ENCODE measurements at places on chromosomes 4 and X. TPM values are rescaled to one million over a fixed set of nuclear protein-coding genes. Genes with fewer than 3 reads are reported as not detected.

ARMCX4 gene
- 5.0 TPM for total RNA-seq

STATH gene
- not detected for total RNA-seq

NRK gene
- under 0.01 TPM for total RNA-seq

TXK gene
- total RNA-seq, result 0.72 TPM

CCDC160 gene
- 0.36 TPM for total RNA-seq

CAPN6 gene
- not detected for total RNA-seq

POU3F4 gene
- total RNA-seq, result not detected

XIAP gene
- total RNA-seq, result 47.4 TPM

DNA sequence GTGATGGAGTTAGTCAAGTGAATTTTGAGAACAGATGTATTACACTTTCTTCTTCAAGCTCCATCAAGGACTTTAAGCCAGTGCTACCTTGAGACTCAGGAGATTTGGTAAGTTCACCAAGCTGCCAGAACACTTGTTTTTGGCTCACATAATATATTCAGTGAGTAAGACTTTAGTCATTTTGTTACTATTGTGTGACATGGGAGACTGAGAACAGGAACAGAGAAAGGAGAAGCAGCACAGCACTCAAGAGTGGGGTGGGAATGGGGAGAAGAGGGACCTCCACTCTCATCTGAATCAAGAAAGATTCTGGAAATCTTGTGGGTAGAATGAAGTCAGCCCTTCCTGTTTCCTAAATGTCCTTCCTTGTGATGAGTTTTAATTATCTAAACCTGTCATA lies 87.3 kb upstream of the TET2 start:
- DNase-seq, result no peak
- H3K4me1 ChIP-seq, result no peaks in the 10 kb centered on the region
- no peak overlapping the region for H3K27ac ChIP-seq

DNA sequence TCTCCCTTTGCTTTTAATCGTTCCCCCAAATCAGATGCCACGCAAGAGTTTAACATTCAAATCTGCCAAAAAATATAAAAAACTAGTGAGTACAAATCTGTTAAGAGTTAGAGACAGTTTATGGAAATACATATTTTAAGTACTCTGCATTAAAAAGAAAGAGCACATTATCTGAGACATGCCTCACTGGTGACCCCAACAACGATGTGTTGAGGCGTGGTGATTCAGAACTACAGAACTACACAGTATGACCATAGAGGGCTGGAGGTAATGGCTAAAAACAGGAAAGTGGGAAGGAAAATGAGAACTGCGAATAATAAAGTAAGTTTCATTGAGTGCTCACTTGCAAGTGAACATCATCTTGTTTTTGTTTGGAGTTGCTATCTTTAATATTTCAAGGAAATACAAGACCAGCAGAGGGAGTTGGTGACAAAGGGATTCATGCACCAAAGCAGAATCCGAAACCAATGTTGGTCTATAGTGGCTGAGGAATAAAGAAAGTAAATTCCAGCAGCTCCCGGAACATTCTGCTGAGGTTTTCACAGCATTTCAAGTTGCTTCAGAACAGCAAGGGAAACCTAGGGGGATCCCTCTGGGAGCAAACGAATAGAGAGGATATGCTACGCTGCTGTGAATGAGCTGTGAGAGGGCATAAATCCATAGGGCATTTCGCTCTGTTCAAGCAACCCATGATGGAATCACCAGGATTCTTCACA lies 92.2 kb downstream of the DCHS2 start:
- no peak for DNase-seq
- H3K4me3 ChIP-seq, result peak overlapping the region; percentile 4
- H3K27me3 ChIP-seq, result no peaks in the 10 kb centered on the region
- no peaks in the 10 kb centered on the region for H3K4me1 ChIP-seq

GRCh38 chr4:99625369-99625768 lies 32.3 kb downstream of the C4orf54 start:
- no peak for DNase-seq
- H3K27ac ChIP-seq, result no peak overlapping the region
- no peaks in the 10 kb centered on the region for H3K27me3 ChIP-seq
- H3K4me1 ChIP-seq, result no peaks in the 10 kb centered on the region
- H3K36me3 ChIP-seq, result no peaks in the 10 kb centered on the region
- H3K4me3 ChIP-seq, result no peak overlapping the region

GRCh38 chrX:132776486-132777210 lies 181.8 kb downstream of the HS6ST2 start:
- peaks cover 7% of the 10 kb centered on the region for H3K27me3 ChIP-seq
- H3K4me3 ChIP-seq, result no peak overlapping the region
- H3K36me3 ChIP-seq, result no peaks in the 10 kb centered on the region
- H3K4me1 ChIP-seq, result no peaks in the 10 kb centered on the region

GRCh38 chrX:39820938-39821708 lies 276.6 kb downstream of the BCOR start:
- H3K4me1 ChIP-seq, result peaks cover 12% of the 10 kb centered on the region
- no peaks in the 10 kb centered on the region for H3K36me3 ChIP-seq
- H3K27me3 ChIP-seq, result peaks cover 12% of the 10 kb centered on the region
- H3K27ac ChIP-seq, result no peak overlapping the region

DNA sequence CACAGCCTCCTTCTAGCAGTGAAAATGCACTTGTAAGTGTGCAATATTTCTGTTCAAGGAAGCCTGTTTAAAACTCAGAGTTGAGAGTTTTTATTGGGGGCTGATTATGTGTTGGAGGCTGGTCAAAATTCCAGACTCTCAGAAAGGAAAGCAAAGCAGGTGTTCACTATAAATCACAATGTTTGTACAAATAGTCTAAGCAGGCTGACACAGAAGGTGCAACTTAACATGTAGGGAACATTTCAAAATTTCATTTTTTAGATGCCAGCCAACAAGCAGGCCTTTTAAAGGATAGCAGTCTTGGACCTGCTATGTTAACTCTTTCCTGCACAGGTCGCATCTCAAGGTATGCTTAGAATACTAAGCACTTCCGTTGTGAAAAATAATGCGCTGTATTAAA lies 112.3 kb upstream of the IL13RA1 start:
- DNase-seq, result no peak
- H3K4me3 ChIP-seq, result no peak overlapping the region
- H3K4me1 ChIP-seq, result no peaks in the 10 kb centered on the region

GRCh38 chrX:132023896-132024386 lies 839 bp downstream of the STK26 start:
- no peak overlapping the region for H3K27ac ChIP-seq
- no peak for DNase-seq
- peaks cover 28% of the 10 kb centered on the region for H3K27me3 ChIP-seq
- peak overlapping the region; percentile 75 for H3K4me3 ChIP-seq

GRCh38 chrX:96989830-96990571 lies 106.3 kb downstream of the RPA4 start:
- no peaks in the 10 kb centered on the region for H3K36me3 ChIP-seq
- no peak overlapping the region for H3K27ac ChIP-seq
- H3K4me1 ChIP-seq, result no peaks in the 10 kb centered on the region
- no peaks in the 10 kb centered on the region for H3K27me3 ChIP-seq
- no peak for DNase-seq

DNA sequence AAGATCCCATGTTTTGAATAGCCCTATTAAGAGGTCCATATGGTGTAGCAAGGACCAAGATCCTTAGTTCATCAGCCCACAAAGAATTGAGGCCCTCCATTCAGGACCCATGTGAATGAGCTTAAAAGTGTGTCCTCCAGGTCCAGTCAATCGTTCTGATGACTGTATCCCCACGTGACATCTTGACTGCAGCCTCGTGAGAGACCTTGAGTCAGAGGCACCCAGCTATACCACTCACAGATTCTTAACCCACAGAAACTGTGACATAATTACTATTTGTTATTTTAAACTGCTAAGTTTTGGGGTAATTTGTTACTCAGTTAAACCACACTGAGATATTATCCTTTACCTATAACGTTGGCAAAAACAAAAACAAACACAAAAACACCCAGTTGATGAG lies 62.4 kb downstream of the ZNF182 start:
- H3K27me3 ChIP-seq, result no peaks in the 10 kb centered on the region
- H3K27ac ChIP-seq, result no peak overlapping the region
- H3K4me1 ChIP-seq, result no peaks in the 10 kb centered on the region
- no peaks in the 10 kb centered on the region for H3K36me3 ChIP-seq
- DNase-seq, result no peak

DNA sequence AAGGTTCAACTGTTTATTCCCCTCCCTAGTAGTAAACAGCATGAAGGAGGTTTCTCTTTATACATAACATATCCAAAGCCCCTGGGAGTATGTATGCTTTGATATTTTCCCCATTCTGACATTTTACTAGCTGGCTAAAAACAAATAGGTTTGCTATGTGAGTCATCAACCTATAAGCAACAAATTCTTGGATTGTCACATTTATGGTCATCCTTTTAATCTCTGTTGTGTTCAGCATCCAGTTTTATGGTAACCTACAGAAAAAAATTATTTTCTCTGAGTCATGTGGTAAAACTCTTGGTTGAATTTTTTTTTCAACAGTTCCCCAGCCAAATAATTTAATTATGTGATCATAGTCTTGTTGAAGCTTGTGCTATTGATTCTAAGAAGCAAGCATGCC lies 734.1 kb downstream of the ADGRL3 start:
- no peaks in the 10 kb centered on the region for H3K36me3 ChIP-seq
- H3K4me3 ChIP-seq, result no peak overlapping the region
- no peak overlapping the region for H3K27ac ChIP-seq
- no peak for DNase-seq
- no peaks in the 10 kb centered on the region for H3K4me1 ChIP-seq

DNA sequence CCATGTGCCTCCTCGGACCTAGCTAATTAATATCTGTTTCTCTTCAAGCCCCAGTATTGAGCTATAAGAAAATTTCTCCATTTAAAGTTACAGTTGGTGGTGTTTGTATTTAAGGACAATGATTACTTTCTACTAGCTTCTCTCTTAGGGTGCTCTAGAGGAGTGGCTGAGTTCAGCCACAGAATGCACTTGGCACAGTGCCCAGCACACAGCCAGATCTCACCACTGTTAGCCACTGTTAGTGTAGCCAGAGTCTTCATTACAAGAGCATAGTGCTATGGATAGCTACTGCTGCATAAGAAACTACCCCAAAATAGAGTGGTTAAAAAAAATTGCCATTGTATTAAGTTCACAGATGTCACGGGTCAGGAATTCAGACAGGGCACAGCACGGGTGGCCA lies 421.3 kb downstream of the BCOR start:
- no peak overlapping the region for H3K27ac ChIP-seq
- no peak for DNase-seq
- H3K4me3 ChIP-seq, result no peak overlapping the region
- no peaks in the 10 kb centered on the region for H3K36me3 ChIP-seq
- H3K4me1 ChIP-seq, result peaks cover 5% of the 10 kb centered on the region

- H3K4me3 ChIP-seq, result no peak overlapping the region
- H3K27me3 ChIP-seq, result peaks cover 15% of the 10 kb centered on the region
- no peaks in the 10 kb centered on the region for H3K36me3 ChIP-seq
- H3K27ac ChIP-seq, result no peak overlapping the region
- no peak for DNase-seq
Observed at GRCh38 chr4:152577708-152578396, 42.0 kb upstream of the FBXW7 start.

GRCh38 chr4:135598151-135598550 lies 1396.6 kb upstream of the PABPC4L start:
- DNase-seq, result no peak
- H3K27me3 ChIP-seq, result no peaks in the 10 kb centered on the region
- H3K27ac ChIP-seq, result no peak overlapping the region
- no peaks in the 10 kb centered on the region for H3K4me1 ChIP-seq
- no peak overlapping the region for H3K4me3 ChIP-seq
- no peaks in the 10 kb centered on the region for H3K36me3 ChIP-seq

- peak; percentile 47 for DNase-seq
- no peak overlapping the region for H3K27ac ChIP-seq
- no peaks in the 10 kb centered on the region for H3K4me1 ChIP-seq
- H3K4me3 ChIP-seq, result no peak overlapping the region
- H3K27me3 ChIP-seq, result no peaks in the 10 kb centered on the region
Observed at GRCh38 chrX:17680732-17681413, 56.4 kb upstream of the SCML1 start.

DNA sequence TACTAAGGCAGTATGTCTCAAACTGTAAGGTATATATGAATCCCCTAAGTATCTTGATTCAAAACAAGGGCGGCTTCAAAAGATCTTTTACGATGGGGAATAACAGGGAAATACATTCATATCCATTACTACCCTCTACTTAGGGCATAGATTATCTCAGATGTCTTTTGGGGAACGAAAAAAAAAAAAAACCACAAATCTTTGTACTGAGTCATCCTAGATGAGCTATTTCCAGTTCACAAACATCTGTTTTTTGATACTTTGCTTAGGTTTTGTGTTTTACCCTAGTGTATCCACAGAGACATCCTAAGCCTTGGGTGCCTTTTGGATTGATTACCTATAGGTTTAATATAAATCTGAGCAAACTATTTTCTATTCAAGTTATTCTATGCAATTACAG lies 457.2 kb downstream of the NLGN4X start:
- no peaks in the 10 kb centered on the region for H3K36me3 ChIP-seq
- H3K4me3 ChIP-seq, result no peak overlapping the region
- no peaks in the 10 kb centered on the region for H3K27me3 ChIP-seq

- no peak overlapping the region for H3K27ac ChIP-seq
- no peaks in the 10 kb centered on the region for H3K4me1 ChIP-seq
- H3K4me3 ChIP-seq, result no peak overlapping the region
- DNase-seq, result no peak
- no peaks in the 10 kb centered on the region for H3K36me3 ChIP-seq
Observed at GRCh38 chr4:126568652-126569570, 1063.8 kb upstream of the INTU start.

DNA sequence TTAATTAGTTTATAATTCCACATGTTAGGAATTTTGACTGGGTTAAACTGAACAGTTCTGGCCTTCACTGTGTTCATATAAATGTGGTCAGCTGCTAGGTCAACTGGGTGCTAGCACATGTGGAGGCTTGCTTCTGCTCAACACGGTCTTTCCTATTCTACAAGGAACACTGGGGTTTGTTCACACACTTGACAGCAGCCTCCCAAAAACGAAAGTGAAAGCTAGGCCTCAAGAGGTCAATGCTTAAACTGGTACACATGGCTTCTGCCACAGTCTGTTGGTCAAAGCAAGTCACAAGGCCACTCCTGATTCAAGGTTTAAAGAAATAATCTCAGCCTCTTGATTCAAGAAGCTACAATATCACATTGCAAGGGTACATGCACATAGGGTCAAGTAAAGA lies 126.5 kb downstream of the QDPR start:
- no peaks in the 10 kb centered on the region for H3K36me3 ChIP-seq
- DNase-seq, result peak; percentile 67
- no peak overlapping the region for H3K27ac ChIP-seq
- H3K4me1 ChIP-seq, result no peaks in the 10 kb centered on the region
- no peak overlapping the region for H3K4me3 ChIP-seq
- H3K27me3 ChIP-seq, result no peaks in the 10 kb centered on the region

GRCh38 chrX:643911-644303 lies 13.3 kb downstream of the SHOX start:
- no peaks in the 10 kb centered on the region for H3K27me3 ChIP-seq
- H3K36me3 ChIP-seq, result no peaks in the 10 kb centered on the region
- H3K4me1 ChIP-seq, result no peaks in the 10 kb centered on the region
- DNase-seq, result peak; percentile 73
- H3K27ac ChIP-seq, result no peak overlapping the region

- H3K4me1 ChIP-seq, result peaks cover 22% of the 10 kb centered on the region
- H3K27ac ChIP-seq, result peak overlapping the region; percentile 76
- H3K36me3 ChIP-seq, result no peaks in the 10 kb centered on the region
- DNase-seq, result no peak
- H3K4me3 ChIP-seq, result no peak overlapping the region
- no peaks in the 10 kb centered on the region for H3K27me3 ChIP-seq
Observed at GRCh38 chrX:12946838-12947544, 27.9 kb upstream of the TMSB4X start.

All from osteoblast (primary cell).